ENCODE measurements at places on chromosomes 13 and 19. TPM values are rescaled to one million over a fixed set of nuclear protein-coding genes. Genes with fewer than 3 reads are reported as not detected.

The ZNF730 gene
- polyA plus RNA-seq = 6.5 TPM

DNA sequence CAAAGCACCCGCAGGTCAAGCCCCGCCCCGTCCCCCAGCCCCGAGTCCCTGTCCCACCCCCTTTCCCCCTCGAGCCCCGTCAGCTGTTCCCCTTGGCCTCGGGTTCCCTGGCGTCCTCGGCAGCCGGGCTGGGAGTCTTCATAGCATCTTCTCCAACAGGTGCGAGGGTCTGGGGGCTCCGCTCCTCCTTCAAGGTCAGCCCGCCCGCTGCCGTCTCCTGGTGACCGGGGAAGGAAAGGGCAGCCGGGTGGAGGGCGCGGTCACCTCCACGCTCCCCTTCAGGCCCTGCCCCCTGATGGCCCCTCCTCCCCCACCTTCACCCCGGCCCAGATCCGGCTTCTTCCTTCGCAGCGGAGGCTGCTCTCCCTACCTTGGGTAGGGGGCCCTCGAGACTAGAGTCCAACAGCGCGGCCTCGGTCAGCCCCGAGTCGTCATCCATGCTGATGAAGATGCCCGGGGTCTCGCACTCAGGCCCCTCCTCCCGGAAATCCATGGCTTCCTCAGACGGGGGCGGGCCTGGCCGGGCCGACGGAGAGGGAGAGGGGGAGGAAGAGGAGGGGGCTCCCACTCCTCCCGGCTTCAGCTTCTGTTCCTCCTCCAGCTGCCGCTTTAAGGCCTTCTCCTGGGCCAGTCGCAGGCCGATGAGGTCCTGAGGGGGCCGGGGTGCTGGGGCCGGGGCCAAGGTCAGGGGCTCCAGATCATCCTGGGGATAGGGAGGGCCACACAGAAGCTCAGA lies 541 bp upstream of the RSPH6A start:
- peak; percentile 41 for DNase-seq

DNA sequence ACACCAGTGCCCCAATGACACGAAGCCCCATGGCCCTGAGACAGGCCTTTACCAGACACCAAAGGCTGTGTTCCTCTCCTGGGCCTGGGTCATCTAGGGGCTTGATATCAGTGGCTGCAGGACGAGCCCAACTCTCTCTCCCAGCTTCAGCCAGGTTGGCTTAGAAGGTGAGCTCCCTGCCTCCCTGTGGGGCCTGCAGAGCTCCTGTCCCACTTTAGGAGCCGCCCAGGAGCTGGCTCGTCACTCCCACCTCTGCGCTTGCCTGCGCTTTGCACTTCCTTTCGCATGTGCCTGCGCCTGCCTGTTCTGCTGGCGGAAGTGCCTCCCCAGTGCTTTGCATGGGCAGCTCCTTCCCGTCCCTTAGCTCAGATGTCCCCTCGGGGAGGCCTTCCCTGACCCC lies 4.9 kb downstream of the CALM3 start:
- DNase-seq = no peak

The RINL gene
- polyA plus RNA-seq = 9.4 TPM

- no peak for DNase-seq
These were observed 26.9 kb downstream of the SIPA1L3 start for GRCh38 chr19:37933937-37934358.

GRCh38 chr13:23767838-23768237 lies 121.4 kb downstream of the MIPEP start:
- no peak for DNase-seq

The KLF1 gene
- polyA plus RNA-seq = 0.64 TPM

The MYH14 gene
- polyA plus RNA-seq = 77.6 TPM

DNA sequence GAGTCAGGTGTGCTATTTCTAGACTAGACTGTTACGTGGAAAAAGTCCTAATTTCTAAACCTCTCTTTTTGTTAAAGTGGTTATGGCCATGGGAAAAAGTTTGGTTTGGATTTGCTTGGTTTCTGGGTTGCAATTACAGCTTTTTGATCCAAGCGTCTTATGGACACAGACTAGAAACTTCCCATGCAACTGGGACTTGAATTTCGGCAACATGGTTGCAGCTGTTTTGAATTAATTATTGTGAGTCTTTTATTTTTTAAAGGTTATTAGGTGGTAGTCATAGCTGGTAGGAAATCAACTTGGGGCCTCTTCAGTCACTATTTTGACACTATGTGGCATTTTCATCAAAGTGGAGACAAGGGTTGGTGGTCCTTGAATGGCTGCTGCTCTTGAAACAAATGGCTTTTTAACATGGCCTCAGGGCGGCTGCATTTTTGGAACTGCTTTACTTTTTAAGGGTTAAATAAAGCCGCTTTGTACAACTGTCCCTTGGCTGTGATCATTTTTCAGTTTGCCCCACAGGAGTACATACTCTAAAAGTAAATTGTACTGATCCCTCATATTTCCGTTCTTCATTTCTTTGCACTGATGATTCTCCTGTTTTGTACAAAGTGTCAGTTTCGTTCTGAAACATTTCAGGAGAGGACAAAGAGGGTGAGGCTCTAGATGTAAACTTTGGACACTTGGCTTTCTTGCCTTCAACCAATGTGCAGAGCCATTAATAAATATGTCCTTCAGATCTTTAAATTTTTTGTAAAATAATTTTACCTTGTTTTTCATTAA lies 15.9 kb downstream of the HNRNPM start:
- no peak for DNase-seq

- no peak for DNase-seq
These were observed 144.2 kb upstream of the VSTM2B start for GRCh38 chr19:29381353-29382203.

The ZNF568 gene
- polyA plus RNA-seq = 31.0 TPM

The FLT3 gene
- 0.53 TPM for polyA plus RNA-seq

- DNase-seq = peak; percentile 55
These were observed at the start of gene JAK3 for GRCh38 chr19:17847538-17848366. TSS of gene JAK3 (minus strand) at chr19:17847982. CDS start at chr19:17844417, 3,565 bp downstream.

DNA sequence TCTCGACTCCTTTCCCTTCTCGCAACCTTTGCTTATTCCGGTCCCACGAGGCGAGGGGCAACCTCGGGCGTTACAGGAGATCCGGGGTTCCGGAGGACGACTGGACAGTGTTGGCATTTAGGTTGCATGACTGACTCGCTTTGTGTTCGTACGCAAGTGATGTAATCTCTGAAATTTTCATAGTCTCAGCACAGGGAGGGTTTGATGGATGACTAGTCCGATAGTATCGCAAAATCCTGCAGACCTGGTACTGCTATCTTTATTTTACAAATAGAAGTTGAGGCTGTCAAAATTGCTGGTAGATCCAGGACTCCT lies 342 bp downstream of the DDX49 start:
- DNase-seq = no peak

DNA sequence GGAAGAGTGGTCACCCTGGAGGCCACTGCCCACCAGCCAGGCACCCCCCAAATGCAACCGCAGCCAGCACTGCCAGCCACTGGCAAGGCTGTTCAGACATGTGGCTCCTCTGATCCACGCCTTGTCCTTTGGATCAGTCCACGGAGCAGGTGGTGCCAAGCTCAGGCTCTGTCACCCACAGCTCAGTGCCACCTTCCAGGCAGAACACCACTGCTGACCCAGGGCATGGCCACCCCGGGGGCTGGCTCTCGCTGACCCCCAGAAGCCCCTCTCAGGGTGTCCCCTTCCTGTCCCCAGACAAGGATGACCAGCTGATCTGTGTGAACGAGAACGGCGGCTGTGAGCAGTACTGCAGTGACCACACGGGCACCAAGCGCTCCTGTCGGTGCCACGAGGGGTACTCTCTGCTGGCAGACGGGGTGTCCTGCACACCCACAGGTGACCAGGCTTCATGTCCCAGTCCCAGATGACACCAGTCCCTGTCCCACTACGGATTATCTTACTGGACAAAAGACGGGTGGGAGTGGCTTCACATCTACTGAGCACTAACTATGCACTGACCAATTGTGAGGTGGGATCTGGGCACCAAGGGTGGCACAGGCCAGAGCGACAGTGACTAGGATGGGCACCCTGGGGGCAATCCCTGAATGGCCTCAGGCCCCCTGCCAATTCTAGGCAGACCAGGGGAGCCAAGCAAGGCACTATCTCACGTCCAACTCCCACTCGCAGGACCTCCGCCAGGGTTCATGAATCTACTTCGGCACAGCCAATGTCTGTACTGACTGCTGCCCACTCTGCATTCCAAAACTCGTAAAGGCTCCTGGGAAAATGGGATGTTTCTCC lies 7.0 kb upstream of the F10 start:
- no peak for DNase-seq

The ZFR2 gene
- polyA plus RNA-seq = 0.24 TPM

DNA sequence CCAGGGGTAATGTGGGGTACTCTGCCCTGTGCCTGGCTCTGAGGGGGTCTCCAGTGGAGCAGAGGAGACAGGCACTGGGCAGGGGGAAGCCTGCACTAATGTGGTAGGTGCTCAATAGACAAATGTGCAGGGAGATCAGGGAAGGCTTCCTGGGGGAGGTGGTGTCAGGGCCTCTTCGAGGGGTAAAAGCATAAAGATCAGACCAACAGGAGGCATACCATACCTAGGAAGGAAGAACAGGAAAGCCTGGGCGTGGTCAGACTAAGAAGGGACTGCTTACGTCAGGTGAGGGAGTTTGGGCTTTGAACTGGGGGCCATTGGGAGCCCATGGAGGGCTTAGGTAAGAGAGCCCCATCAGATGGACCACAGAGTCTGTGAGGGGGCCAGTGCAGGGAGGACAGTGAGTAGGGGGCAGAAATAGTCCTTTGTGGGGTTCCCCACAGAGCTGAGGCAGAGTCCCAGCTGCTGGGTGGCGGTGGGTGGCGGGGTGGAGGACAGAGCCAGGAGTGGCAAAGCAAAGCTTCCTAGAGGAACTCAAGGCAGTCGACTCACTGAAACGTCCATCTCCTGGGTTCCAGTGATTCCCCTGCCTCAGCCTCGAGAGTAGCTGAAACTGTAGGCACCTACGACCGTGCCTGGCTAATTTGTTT lies 8.8 kb downstream of the PRR36 start:
- no peak for DNase-seq

The CEBPA gene
- 25.9 TPM for polyA plus RNA-seq

DNA sequence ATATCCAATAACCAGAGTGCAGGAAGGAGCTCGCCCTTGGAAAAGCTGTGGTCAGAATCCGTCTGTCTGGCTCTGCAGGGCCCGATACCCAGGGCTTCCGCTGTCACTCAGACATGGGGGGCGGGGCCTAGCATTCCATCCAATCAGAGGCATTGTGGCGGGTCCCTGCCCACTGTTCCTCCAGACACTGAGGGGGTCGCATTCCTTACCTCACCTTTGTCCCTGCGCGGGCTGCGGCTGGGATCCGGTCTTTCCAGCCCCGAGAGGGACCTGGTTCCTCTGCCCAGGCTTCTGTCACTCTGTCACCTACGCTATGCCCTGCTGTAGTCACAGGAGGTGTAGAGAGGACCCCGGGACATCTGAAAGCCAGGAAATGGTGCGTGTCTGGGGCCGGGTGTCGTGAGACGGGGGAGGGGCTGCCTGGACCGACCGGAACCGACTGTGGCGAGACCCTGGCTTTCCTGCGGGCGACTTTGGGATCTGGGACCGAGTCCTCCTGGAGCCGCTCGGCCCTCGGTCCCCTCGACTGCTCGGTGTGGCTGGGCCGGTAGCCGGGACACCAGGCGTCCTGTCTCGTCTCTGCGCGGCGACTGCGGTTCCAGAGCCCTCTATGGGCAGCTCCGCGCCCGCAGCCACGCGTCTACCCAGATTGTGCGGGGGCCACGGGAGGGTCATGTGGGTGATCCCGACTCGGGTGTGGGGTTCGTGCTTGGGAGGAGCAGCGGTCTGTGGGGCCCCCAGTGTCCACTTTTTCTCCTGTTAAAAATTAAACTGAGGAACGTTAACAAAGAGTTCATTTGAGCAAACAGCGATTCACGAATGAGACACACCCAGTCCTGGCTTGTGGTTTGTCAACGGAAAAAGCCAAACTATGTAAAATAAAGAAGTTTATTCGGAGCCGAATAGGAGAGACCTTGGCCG lies at the start of gene ZNF69:
Gene ZNF69, plus strand, starts transcription at position 172 of the 921 bp plus-strand sequence. Its CDS starts 142 bp downstream, at position 314.
- DNase-seq = peak; percentile 82

GRCh38 chr13:98353750-98354149 lies 176.7 kb upstream of the RNF113B start:
- no peak for DNase-seq

DNA sequence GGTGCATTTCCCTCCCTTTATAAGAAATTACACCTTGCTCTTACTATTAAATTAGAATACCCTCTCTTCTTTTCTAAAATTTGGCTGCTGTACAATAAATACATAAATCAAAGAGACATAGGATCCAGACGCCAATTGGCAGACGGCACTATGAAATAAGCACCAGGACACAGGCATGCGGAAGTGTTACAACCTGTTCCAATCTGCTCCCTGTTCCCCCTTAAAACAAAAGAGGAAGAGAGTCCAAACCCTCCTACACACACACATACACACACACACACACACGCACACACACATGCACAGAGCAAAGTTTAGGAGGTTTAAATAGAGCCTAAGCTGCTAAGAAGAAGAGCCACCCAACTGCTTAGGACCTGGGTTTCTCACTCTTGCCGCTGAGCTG lies 75.6 kb upstream of the ZNF507 start:
- no peak for DNase-seq

DNA sequence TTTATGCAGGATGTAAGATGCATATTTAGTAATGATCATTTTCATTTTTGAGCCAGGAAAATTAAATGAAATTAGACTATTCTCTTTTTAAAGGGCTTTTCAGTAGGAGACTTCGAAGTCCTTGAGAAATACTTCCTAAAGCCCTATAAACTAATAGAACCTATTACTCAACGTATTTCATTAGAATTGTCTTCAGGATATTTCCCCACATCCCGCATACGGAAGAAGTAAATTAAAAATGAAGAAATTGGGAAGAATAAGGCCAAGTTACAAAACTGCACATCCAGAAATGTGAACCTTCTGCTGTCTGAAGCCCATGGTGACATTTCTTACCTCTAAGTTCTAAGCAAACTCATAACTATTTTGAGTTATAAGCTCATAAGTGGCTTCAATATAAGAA lies 66.5 kb downstream of the RXFP2 start:
- no peak for DNase-seq
